ENCODE measurements at places on chromosomes 2 and 18. TPM values are rescaled to one million over a fixed set of nuclear protein-coding genes. Genes with fewer than 3 reads are reported as not detected.

GRCh38 chr2:207792244-207792785, 22.6 kb upstream of the FZD5 start:
- no peak for DNase-seq

The MPP4 gene
- not detected for total RNA-seq

- DNase-seq: no peak
Measured at GRCh38 chr2:120887320-120887697, 151.6 kb downstream of the GLI2 start.

DNA sequence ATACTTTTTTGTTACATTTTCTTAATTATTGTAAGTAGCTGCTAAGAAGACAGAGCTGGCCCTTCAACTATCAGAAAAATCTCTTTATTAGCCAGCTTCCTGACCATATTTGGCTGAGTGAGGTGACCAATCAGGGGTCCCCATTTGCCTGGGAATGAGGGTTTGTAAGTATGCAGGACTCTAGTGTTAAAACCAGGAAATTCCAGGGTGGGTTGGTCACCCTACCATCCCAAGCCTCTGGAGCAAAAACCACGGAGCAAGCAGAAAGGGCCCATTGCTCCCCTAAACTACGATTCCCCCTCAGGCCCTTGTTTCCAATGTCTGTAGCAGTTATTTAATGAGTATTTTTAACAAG, 165.6 kb upstream of the NCKAP5 start:
- no peak for DNase-seq

- DNase-seq: no peak
Measured at GRCh38 chr2:233773854-233774253, 4.3 kb upstream of the MROH2A start.

All from Right ventricle myocardium superior (tissue), 1 donor.